Kidney capillary endothelial cell (primary cell): ENCODE measurements at places on chromosomes 5 and 9.

DNA sequence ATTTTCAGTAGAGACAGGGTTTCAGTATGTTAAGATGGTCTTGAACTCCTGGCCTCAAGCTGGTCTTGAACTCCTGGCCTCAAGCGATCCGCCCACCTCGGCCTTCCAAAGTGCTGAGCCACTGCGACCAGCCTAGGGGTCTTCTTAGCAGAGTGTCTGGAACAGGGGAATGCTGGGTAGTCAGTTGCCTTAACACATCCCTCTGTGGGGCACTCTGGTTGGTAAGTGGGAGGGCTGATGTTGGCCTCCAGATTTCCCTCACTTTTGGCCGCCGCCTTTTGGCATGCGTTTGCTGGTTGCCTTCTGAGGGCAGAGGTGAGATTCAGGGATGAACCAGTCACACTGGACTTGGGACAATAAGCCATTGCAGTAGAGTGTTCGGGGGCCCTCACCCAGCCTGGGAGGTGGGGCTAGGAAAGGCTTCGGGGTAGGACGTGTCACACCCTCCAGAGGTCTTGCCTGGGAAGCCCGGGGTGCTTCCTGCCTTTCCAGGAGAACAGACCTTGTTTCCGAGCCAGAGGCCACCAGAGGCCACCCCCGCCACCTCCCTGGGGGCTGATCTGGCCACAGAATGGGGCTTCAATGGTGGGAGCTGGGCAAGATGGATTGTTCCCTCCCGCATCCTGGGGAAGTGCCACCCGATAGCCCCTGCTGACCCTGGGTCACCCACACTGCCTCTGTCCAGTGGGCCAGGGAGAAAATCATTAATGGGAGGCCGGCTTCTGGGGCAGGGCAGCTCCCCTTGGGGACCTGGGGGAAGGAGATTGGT lies 13.3 kb downstream of the FGF18 start:
- DNase-seq, result no peak

DNA sequence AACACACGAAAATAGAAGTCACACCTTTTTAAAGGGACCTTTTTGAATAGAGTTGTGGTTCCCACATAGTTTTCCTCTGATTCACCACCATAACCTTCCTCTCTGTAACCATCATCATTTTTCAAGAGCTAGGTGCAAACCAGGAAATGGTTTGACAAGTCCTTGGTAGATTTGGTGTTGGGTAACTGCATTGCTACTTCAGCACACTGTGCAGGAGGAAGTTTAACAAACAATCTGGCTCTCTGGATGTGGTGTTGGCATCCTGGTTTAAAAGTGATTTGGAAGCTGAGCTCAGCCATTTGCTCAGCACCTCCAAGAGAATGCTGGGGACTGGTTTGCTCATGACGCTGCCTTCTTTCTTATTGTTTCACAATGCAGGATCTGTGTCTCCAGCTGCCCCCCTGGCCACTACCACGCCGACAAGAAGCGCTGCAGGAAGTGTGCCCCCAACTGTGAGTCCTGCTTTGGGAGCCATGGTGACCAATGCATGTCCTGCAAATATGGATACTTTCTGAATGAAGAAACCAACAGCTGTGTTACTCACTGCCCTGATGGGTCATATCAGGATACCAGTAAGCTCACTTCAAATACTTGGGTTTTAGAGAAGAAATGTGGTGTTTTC lies 213.1 kb downstream of the RFK start:
- peak; percentile 74 for DNase-seq

DNA sequence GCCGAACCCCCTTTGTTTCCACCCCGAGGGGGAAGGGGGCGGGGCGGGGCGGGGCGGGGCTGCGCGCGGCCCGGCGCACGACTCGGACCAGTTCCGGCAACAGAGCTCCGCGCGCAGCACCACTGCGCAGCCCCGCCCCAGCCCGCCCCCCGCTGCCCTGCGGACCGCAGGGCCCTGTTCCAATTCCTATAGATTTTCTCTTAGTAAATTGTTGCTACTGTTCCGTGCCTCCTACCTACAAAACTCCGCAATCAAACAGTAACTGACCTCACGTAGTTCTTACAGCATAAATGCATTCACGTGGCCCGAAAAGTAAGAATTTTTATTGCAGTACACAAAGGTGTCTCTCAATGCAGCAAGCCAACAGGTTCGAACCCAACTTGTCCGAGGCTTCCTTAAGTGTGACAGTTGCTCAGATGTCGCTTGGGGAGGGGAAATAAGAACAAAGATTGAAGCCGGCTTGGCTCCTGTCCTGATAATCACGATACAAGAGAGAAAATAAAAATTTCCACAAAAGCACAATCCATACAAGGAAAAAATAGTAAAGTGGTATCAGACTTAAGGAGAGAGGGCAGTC lies 1.2 kb upstream of the RNF38 start:
- peak; percentile 68 for DNase-seq

DNA sequence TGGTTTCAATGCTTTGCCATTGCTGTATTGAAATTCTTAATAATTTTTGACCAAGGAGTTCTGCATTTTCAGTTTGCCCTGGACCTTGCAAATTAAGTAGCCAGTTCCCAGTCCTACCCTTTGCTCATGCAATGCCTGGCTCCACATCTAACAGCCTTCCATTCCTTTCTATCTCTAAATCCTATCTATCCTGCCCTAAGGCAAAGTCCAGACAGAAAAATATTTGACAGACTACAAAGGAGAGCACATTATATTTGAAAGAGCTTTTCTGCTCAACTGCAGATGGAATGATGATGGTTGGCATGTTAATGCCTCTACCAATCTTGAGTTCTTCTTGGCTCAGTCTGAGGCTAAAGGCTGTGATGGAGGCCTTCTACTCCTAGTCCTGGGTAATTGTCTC lies 15.5 kb downstream of the SLC22A4 start:
- DNase-seq, result no peak

GRCh38 chr5:77563475-77563874 lies 71.4 kb upstream of the WDR41 start:
- no peak for DNase-seq
